ENCODE measurements at places on chromosomes 12 and 14.

DNA sequence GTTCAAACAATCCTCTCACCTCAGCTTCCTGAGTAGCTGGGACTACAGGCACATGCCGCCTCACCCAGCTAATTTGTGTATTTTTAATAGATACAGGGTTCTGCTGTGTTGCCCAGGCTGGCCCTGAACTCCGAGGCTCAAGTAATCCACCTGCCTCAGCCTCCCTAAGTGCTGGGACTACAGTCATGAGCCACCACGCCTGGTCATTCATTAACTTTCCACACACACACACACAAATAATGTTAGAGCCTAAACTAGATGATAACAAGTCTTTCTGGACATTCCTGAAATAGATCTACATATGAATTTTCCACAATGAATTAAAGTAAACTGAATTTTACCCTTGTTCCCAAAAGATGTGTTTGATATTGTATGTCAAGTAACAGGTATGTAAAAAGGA, 776.0 kb downstream of the GALC start:
- no peak for DNase-seq

- DNase-seq: no peak
Measured at GRCh38 chr12:61422786-61423185, 837.4 kb upstream of the USP15 start.

DNA sequence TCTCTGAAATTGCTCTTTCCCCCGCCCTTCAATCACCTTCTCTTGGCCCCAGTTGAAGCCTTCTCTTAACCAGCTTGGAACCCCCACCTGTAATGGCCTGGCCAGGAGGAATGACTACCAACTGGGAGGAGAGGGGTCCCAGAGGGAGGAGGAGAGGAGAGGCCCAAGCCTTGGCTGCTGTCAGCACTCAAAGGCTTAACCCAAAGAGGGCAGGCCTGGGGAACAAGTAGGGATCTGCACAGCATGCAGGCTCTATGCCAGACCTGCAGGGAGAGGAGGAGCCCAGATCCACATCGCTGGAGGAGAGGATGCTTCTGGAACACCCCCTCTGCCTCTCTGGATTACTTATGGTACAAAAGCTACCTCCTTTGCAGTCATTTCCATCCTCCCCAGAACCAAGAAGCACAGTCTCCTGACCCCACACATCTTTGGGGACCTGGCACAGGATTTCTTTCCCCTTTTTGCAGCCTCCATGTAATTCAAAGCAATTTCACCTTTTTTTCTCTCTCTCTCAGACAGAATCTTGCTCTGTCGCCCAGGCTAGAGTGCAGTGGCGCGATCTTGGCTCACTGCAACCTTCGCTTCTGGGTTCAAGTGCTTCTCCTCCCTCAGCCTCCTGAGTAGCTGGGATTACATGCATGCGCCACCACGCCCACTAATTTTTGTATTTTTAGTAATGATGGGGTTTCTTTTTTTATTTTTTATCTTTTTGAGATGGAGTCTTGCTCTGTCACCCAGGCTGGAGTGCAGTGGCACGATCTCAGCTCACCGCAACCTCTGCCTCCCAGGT, 6.2 kb downstream of the RARG start:
- no peak for DNase-seq

- DNase-seq: no peak
Measured at GRCh38 chr12:103273645-103274044, 222.1 kb downstream of the C12orf42 start.

- no peak for DNase-seq
Measured at GRCh38 chr14:92964124-92965109, 41.5 kb downstream of the CHGA start.

DNA sequence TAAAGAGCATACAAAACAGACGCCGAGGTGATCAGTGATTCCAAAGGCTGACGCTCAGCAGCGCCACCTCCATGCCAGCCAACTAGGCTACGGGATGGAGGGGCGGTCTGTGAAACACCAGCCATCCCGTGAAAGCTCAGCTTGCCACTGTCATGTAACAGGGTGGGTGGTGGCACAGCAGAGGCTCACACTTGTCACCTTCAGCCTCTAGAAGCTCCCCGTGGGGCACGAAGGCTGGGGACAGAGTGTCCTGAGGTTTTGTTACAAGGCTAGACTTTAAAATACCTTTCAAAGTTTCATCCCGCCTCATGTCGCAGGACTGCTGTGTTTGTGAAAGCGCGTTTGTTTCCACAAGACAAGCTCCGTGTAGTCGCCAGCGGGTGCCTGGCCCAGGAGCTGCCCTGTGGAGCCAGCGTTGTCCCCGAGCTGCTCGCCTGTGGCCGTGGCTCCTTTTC, 20.7 kb downstream of the XRCC3 start:
- no peak for DNase-seq

- DNase-seq: no peak
Measured at GRCh38 chr12:103905730-103906349, 24.4 kb upstream of the HSP90B1 start.

DNA sequence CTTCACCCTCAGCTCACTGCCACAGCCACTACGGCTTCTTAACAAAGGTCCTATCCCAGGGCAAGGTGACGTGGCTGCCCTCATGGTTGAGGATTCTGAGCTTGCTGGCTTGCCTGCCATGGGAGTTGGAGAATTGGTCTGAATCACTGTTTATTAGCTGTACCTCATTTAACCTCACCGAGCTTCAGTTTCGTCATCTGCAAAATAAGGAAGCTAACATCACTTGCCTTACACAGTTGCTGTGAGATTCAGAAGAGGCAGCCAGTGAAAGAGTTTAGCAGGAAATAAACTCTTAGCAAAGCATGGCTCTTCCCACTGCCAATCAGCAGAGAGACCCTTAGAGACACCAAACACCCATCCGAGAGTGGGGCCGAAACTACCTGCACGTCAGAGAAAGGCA, 90.1 kb upstream of the KCNA1 start:
- DNase-seq: no peak

DNA sequence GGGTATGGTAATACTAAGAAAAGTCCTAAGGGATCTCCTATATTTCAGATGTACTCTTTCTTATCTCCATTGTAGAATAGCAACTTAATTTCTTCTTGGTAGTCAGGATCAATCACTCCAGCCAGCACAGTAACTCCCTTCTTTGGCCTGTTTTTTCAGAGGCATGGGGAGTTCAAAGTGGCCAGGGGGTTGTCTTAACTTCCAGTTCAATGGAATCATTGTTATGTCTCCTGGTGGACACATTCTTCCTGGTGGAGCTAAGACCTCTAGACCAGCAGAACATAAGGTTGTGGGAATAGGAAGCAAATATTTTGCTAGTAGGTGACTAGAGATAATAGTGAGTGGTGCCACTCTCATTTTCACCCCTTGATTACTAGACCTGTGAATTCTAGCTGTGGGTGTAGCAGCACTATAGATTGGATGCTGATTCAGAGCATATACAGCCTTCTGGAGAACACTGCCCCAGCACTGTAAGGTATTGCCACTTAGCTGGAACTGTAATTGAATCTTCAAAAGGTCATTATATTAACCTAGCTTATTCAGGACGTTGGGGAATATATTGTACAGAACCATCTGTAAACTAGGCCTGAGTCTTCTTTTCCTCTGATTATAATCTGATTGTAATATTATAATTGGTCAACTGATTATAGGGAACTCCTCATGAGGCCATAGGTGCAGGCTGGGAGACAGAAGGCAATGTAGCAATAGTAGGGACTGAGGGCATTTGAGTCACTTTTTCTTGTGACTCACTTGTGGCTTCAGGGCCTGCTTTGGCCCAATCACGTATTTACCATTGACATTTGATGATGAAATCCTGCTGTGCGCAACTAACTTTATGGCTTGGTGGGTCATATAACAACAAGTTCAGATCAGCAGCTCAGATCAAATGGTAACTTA, 60.2 kb upstream of the ATP2B1 start:
- no peak for DNase-seq

GRCh38 chr12:116933512-116934246, 22.9 kb downstream of the FBXW8 start:
- no peak for DNase-seq

All from mesothelial cell of epicardium (in vitro differentiated cells).